ENCODE measurements at places on chromosomes 5 and 9.
A peak's percentile ranks its signal among the peaks of the same experiment; 100 is the strongest.

GRCh38 chr5:27908341-27908740 lies 870.0 kb upstream of the CDH9 start:
- DNase-seq, result peak; percentile 24

DNA sequence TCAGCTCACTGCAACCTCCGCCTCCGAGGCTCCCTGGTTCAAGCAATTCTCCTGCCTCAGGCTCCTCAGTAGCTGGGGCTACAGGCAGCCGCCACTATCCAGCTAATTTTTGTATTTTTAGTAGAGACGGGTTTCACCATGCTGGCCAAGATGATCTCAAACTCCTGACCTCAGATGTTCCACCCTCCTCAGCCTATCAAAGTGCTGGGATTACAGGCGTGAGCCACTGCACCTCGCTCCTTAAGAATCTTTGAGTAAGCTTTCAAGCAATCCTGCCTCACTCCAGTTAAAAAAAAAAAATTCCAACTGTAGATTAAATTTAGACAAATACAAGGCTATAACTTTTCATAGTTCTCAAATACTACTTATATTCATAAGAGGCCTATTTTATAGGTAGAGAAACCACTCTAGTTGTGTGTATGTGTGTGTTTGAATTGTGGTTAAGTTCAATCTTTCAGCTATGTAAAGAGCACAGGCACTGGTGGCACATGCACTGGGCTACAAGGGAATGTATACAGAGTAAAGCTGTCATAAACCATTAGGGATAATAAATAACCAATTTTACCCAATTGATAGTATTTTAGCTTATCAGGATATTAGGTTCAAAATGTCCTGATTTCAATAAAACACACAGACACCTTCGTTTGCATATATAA lies 50.6 kb upstream of the RAPGEF6 start:
- no peak for DNase-seq

DNA sequence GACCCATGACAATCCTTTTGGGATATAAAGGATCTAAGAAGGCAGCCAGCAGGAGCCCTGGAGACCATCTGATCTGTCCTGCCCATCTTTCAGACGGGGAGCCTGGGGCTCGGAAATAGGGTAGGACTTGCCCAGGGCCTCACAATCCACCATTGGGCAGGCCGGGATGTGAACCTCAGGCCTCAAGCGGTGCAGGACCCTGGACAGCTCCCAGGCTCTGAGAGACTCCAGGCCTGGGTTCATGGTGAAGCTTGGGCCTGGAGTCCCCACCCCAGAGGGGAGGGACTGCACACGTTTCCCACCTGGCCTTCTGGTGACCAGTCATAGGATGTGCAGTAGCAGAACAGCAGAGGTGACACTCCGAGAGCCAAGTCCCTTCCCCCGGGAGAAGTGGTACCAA lies 36.6 kb upstream of the RAPGEF1 start:
- DNase-seq, result peak; percentile 19

- no peak for DNase-seq
These were observed 20.4 kb downstream of the GOLPH3 start for GRCh38 chr5:32153723-32154122.

DNA sequence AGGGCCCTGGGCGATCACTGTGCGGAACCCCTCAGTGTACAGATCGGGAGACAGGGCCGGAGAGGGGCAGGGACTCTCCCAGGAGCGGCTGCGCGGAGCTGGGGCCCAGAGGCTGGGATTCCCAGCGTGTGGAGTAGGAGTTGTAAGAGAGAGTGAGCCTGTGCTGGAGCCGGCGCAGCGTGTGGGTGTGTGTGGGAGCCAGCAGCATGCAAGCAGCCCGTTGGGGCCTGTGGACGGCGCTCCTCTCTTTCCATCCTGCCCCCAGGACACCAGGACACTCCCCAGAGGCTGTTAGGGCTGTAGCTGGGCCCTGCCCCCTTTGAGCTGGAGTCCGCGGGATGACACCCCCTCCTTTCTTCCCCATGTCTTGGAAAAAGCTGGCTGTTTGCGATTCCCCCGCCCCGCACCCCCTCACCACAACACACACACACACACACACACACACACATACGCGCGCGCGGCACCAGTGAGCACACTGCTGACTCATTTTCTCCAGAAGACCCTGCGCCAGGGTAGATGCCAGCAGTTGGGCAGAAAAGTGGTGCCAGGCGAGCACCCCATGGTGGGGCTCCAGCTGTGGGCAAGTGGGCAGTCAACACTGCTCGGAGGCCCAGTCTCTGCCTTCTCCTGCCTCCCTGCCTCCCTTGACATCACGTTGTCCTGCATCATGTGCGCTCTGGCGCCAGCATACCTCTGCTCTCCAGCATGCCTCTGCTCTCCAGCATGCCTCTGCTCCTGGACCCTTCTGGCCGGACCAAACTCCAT lies 1.5 kb downstream of the COL27A1 start:
- DNase-seq, result peak; percentile 86
